NCI-H748 treated with DMSO at 0.1 percent for 48 hours (cell line): ENCODE measurements at places on chromosomes 3 and 15.

GRCh38 chr15:73352082-73352481 lies 16.7 kb downstream of the HCN4 start:
- no peak for DNase-seq

DNA sequence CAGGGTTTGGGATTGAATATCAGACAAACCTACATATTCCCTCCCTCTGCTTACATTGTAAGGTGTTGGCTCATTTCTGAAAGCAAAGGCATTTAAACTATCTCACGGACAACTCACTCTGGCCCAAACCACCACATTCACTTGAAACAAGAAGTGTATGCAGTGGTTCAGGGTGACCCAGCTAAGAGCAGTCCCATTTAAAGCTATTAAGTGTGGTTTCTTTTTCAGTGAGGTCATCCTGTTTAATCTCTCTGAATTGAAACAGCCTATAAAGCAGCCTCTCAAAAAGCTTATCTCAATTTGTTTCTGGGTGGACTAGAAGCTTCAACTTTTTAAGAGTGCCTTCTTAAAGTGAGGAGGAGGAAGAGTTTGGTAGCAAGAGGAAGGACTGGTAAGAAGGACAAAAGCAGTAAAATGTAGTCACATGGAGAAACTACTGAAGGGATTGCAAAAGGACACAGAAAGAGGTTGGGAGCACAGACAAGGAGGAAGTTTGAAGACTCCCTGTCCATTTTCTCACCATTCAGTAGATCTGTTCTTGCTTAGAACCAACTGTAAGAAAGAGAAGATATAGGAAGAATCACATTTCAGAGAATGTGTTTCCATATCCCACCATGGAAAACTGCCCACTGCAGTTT lies 151.6 kb downstream of the TMCO5A start:
- DNase-seq = no peak

- DNase-seq = no peak
Measured at GRCh38 chr3:189683546-189684255, 52.5 kb downstream of the TP63 start.

DNA sequence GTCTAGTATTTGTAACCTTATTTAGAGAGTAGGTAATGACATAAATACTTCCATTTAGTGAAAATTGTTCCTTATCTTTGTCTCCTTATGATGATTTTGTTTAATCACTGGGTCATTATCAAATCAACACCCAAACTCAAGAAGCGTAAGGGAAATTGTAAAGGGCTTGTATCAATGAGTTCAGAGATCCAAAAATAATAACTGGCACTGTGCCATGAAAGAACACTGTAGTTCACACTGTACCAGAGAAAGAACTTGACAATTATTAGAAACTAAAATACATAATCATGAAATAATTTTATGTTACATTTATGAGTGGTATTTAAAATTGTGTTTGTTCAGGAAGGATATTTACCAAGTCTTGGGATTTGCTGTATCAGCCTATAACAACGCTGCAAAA lies 895.4 kb downstream of the FHIT start:
- DNase-seq = peak; percentile 84

GRCh38 chr3:144332868-144333267 lies 361.2 kb downstream of the DIPK2A start:
- no peak for DNase-seq

GRCh38 chr3:31859245-31859644 lies 121.8 kb downstream of the OSBPL10 start:
- no peak for DNase-seq

DNA sequence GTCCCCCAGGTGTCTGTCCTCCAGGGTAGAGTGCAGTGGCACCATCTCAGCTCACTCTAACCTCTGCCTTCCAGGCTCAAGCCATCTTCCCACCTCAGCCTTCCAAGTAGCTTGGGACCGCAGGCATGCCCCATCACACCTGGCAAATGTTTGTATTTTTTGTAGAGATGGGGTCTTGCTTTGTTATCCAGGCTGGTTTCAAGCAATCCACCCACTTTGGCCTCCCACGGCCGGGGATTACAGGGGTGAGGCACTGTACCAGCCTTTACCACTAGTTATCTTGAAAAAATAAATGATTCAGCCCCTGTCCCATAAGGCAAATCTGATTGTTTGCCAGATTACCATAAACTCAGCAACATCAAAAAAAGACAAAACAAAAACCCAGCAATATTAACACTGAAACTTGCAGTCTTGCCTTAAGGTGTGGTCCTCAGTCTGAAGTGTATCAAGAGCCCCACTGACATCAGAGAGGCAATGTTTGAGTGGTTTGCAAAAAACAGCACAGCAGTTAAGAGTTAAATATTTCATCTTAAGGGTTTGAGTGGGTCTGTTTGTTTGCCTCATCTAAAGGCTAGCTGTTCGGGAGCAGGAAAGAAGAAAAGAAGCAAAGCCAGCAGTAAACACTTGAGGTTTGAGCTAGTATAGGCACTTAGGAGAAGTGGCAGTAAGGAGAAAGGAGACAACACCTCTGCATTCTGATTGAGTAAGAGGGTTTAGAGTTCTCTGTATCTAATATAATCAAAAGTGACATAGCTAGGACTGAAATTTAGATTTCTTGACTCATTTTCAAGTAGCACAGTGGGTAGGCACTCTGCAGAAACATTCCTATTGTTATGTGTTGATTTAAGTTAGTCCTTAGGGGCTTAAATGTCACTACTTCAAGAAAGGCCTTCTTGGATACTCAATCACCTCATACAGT lies 26.3 kb upstream of the EDEM1 start:
- DNase-seq = no peak

DNA sequence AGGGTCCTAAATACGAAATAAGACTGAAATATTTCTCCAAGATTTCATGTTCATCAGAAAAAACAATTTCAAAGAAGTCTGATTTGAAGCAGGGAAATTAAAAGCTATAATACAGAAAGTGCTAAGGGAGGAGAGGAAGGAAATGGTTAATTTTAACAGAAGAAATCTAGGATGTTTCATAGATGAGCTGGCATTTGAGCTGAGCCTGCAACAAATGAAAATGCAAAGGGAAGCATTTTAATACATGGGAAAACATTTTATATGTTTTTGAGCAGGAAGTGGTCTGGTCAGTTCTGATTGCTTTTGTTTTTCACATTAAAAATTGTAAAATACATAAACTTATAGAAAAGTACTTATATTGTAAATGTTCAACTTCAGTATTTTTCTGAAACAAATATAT lies 17.2 kb upstream of the RAP2B start:
- no peak for DNase-seq

DNA sequence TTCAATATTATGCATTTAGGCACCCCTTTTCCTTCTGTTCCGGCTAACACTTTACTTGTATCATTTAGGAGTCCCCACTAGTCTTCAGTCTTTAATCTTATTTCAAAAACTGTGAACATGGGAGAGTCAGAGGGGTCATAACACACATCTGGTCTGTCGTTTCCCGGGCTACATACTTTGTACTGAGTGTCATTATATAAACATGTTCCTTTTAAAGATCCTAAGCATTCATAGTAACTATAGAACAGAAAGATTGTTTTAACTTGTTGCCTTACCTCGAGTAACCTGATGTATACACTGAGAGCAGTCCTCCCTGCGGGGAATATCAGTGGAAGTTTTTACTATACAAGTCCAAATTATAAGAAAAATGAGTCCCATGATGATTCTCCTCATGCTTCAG lies 78.2 kb upstream of the VEPH1 start:
- DNase-seq = no peak

GRCh38 chr15:51782357-51782896 lies 31.0 kb downstream of the TMOD2 start:
- no peak for DNase-seq

GRCh38 chr15:66757521-66757920 lies 55.5 kb downstream of the SMAD6 start:
- no peak for DNase-seq

DNA sequence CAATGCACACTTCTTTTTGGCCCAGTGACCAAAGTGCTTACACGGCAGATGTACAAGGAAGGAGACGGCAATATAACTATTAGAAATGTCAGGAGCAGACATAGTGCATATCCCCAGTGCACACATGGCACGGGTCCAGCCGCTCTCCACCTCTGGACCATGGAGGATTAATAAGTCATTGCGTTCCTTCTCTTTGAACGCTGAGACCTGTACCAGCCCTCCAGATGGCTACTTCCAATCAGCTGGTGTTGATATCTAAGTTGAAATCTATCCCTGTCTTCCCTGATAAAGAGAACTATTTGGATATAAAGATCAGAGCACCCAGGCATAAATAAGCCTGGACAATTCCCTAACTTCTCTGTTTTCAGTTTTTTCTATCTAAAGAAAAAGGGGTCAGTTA lies 212.5 kb downstream of the CADPS start:
- no peak for DNase-seq

GRCh38 chr3:127848131-127849129 lies 26.1 kb upstream of the MGLL start:
- DNase-seq = no peak

GRCh38 chr3:123657568-123657967 lies 72.7 kb upstream of the HACD2 start:
- DNase-seq = no peak

DNA sequence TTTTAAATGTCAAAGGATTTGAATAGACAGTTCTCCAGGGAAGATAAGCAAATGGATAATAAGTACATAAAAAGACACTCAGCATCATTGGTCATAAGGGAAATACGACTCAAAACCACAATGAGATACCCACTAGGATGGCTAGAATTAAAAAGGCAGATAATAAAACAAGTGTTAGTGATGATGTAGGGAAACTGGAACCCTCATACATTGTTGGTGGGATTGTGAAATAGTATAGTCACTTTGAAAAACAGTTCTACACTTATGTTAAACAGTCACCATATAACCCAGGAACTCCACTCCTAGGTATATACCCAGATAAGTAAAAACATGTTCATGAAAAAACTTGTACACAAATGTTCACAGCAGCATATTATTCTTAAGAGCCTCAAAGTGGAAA lies 72.5 kb downstream of the GPR156 start:
- DNase-seq = no peak

- DNase-seq = no peak
Measured at GRCh38 chr3:146817704-146818103, 212.6 kb upstream of the PLSCR5 start.

DNA sequence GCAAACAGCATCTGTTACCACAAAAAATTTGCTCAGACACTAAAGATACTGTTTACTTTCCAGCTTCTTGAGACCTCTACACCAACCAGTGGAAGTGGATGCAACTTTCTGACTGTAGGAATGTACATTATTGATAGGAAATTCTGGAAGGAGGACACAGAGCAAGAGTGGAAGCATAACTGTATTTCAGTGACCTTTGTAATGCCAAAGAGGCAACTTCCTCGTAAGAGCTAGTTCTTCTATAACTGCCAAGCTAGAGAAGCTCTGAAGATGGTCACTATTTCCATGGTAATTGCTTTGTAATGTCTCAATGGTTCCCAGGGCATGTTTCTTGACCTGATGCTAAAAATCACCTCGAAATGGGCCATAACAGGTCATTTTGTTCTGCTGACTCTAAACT lies 96.3 kb upstream of the SLC2A2 start:
- DNase-seq = no peak

DNA sequence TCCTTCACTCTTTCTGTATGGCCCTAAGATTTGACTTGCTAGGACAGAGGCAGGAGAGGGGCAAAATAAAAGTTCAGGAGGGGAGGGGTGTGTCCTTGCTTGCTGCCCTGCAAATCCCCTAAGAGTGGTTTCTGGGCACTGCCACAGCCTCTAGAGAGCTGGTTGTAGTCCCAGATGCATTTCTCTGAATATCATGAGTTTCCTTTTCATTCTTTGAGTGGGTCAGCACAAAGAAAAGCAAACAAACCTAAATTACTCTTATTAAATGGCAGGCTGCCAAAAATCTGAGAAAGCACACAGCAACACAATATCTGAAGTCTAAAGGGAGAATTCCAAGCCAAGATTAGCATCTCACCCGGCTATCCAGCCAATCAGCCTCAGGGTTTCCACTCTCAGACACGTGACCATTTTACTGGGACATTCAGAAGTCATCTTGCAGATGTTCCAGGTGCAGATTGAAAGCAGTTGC lies 919.3 kb downstream of the TUSC7 start:
- peak; percentile 93 for DNase-seq

DNA sequence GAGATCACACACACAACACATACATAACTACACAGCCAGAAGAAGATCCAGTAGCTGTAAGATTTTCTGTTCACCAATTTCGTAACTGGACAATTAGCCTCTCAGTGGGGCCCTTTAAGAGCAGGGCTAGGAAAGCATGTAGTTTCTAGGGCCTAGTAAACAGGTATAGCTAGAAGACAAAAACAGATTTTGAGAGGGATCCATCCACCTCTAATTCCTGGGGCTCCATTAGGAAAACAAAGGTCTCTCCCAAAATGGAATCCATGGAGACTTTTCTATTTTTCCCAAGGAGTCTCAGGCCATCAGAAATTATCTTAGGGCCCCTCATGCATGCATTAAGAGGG lies 10.5 kb downstream of the KIF15 start:
- DNase-seq = no peak

- no peak for DNase-seq
Measured at GRCh38 chr15:71476823-71477222, 333.5 kb upstream of the NR2E3 start.

- no peak for DNase-seq
Measured at GRCh38 chr3:58204720-58205119, 6.1 kb downstream of the DNASE1L3 start.

DNA sequence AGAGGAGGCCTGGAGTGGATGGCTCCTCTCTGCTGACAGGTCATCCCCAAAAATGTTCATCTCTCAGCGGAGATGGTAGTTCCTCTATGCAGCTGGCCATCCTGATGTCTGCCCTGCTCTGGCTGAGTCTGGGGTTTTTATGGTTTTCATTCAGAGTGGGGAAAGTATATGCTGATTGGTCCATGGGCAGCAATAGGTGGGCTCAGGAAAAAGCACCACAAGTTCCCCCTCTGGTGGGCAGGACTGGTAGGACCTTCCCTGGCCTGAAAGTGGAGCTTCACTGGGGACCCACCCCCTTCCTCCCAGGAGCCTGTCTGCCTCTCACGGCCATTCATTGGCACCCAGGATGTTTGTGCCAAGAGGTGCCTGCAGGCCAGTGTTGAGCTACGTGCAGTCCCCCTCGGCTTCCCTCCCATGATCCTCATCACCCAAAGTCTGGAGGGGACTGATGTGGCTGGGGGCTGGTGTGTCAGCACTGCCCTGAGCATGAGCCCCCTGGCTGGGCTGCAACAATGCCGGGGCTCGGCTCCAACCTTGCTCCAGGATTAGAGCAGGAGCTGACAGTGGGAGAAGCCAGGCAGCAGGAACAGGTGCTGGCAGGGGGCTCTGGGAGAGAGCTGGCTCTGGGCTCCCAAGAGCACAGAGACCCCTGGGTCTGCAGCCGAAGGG lies 13.1 kb upstream of the BLOC1S6 start:
- DNase-seq = no peak

DNA sequence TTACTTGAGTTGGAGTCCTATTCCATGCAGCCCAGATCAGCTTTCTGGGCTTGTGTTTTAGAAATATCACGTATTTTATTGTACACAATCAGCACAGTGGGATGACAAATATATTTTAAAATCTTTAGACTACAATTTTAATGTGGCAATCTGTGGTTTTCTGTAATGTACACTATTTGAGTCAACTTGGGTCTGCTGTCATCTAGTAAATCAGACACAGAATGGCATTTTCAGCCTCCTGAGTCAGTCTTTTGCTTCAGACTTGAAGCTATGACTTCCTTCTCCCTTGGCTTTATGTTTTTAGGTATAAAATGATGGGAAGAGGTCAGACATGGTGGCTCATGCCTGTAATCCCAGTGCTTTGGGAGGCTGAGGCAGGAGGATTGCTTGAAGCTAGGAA lies 232.1 kb downstream of the NECTIN3 start:
- no peak for DNase-seq

- DNase-seq = no peak
Measured at GRCh38 chr3:48631516-48632448, 3.5 kb downstream of the SLC26A6 start.
